ENCODE measurements at places on chromosomes 2 and 18.
A peak's percentile ranks its signal among the peaks of the same experiment; 100 is the strongest.

- DNase-seq = no peak
These were observed 538.2 kb downstream of the NYAP2 start for GRCh38 chr2:225937625-225938187.

DNA sequence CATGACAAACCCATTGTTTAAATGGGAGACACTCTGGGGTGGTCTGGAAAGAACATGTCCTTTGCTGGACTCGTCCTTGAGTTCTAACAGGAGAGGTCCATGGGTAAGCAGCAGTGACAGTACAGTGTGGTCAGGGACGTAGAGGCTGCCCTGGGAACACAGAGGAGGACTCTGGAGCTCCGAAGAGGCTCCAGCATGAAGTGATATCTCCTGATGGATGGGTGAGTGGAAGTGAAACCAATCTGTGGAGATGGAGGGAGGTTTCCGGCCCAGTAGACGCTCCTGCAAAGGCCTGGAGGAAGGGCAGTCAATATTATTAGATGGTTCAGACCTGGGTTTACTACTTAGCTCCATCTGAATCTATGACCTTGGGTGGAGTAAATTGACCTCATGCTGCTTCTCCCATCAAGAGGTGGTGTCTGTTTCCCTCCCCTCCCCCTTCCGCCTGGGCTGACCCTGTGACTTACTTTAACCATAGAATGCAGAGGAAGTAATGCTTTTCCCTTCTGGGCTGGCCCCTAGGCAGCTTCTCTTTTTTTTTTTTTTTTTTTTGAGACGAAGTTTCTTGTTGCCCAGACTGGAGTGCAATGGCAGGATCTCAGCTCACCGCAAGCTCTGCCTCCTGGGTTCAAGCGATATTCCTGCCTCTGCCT, 2.3 kb upstream of the TFCP2L1 start:
- DNase-seq = no peak

DNA sequence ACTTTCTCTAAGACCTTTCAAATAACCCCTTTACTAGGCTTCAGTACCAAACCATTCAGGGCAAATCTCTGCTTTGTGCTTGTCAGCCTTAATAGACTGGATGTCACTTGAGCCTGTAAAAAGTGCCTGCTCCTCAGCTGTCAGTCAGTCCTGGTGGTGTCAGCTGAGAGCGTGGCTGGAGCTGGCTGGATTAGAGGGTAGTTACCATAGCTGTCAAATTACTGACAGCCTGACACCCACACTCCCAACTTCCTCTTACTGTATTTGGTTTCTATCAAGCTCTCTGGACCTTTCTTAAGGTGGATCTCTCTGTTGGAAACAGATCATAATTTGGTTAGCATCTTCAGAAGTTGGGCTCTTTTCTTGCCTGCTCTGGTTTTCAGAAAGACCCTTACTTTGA, 371.4 kb upstream of the ATP5MC3 start:
- DNase-seq = no peak

GRCh38 chr2:177239932-177240630, 24.4 kb downstream of the NFE2L2 start:
- DNase-seq = no peak

GRCh38 chr2:188078534-188078933, 213.1 kb upstream of the GULP1 start:
- DNase-seq = no peak

DNA sequence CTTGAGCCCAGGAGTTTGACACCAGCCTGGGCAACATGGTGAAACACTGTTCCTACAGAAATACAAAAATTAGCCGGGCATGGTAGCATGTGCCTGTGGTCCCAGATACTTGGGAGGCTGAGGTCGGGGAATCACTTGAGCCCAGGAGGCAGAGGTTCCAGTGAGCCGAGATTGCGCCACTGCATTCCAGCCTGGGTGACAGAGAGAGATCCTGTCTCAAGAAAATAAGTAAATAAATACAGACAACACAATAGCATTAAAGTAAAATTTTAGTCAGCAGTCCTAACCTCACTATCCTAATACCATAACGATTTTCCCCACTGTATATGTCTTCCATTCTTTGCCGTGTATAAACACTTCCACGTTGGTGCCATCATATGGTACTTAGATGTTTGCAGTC, 83.0 kb upstream of the MBOAT2 start:
- no peak for DNase-seq

- DNase-seq = no peak
These were observed 980 bp upstream of the SPTBN1 start for GRCh38 chr2:54455131-54455562.

- no peak for DNase-seq
These were observed 435.5 kb upstream of the MMADHC start for GRCh38 chr2:150023044-150023443.

- DNase-seq = no peak
These were observed 17.2 kb upstream of the SFXN5 start for GRCh38 chr2:73088703-73089102.

DNA sequence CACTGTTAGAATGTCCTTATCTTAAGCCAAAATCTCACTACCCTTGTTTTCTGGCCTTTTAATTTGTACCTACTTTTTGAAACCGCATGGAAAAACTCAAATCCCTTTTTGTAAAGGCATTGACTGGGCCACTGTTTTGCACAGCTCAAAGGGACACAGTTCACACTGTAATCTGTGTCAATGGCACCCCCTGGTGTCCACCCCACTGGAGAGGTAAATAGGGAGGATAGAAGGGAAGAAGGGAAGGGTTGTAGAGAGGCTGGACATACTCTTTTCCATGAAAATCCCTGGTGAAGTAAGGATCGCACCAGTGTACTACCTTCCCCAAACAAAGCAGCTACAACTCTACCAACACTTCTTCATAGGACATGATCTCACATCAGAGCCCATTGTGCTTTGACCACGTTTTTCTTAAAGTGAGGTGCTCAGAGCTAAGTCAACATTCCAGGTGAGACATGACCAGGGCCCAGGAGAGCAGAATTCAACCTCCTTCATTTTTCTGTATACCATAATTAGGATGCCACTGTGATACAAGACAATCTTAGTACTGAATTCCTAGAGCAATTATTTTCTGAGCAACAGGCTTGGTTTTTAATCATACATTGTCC, 92.4 kb upstream of the RMDN2 start:
- peak; percentile 80 for DNase-seq

DNA sequence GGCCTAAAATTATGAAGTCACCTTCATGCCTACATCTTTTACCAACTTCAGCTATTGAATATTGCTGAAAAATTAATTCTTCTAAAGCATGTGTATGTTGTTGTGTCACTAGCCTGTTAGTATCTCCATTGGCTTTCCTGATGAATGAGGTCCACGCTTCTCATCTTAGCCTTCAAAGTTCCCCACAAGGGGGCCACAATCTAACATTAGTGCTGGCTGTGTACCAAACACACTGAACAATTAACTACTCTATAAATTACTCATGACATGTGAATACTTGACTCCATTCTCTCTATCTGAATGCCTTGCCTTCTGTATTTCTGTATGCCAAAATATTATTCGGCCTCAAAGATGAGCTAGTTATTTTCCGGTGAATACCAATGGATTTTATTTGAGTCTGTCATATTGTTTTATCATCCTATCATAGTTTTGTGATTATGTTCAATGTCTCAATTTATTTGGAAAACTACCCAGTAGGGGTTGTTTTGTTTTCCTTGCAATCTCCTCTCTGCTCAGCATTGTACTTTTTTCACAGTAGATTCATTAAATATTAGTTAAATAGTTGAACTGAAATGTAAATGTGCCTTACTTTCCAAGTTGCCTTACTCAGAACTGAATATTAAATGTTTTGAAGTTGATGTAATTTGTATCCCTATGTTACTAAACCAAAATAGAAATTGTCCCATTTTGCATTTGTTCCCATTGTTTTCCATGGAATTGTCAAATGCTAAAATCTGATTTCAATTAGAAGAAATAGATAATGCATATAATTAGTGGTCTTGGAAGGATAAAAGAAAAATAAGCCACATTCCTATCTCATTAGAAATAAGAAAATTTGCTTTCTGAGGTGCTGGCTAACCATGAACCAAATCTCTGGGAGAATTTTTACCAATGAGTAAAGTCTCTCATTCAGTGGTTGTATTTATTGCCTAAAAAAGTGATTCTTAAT, 208.4 kb upstream of the COL3A1 start:
- no peak for DNase-seq

- no peak for DNase-seq
These were observed 88.1 kb downstream of the VSNL1 start for GRCh38 chr2:17628349-17629261.

- no peak for DNase-seq
These were observed 49.9 kb upstream of the CXCR4 start for GRCh38 chr2:136167721-136168475.

DNA sequence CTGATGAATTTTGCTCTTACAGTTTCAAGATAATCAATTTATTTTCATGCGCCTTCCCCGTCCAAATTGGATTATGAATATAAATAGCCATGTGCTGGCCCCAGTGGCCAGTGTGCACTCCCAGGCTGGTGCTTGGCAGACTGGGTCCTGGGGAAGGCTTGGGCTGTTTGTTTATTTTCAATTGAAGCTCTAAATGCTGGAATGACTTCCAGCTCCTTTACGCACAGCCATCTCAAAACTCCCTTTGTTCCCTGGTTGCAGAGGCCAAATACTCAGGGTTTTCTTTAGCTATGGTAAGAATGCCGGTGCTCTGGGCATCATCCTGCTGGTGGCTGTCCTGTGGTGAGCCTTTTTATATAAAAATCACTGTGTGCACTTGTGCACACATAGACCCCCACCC, 131.5 kb downstream of the PRKCE start:
- DNase-seq = no peak

- DNase-seq = no peak
These were observed 215.4 kb downstream of the AFF3 start for GRCh38 chr2:99926986-99927385.

GRCh38 chr2:217880891-217881290, 121.9 kb downstream of the TNS1 start:
- DNase-seq = no peak
